ENCODE measurements at places on chromosomes 6 and 20.

- no peak for DNase-seq
These were observed 374.9 kb upstream of the NOX3 start for GRCh38 chr6:155830531-155830930.

DNA sequence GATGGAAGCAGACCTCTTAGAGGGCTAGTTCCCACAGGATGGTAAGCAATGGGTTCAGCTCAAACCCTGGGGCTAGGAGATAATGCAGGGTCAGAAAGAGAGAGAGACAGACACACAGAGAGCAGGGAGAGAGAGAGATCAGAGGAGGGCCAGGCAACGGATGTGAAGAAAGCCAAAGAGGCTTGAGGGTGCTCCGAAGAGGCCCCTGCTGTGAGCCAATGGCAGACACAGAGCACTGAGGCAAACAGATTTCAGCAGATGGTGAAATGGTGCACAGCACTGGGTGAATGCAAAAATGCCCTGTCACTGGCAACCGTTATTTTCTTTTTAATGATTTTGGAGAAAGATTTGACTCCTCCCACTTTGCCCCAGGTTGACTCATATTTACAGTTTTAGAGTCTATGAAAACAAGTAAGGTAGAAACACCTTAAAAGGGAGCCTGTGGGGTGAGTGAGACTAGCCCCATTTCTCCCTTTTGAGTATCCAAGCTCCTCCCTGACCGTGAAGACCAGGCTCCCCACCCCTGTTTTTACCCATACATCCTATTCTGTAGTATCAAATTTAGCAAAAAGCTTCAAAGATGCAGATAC lies 840 bp downstream of the DEFB132 start:
- DNase-seq: no peak

- DNase-seq: no peak
These were observed 189.2 kb downstream of the FOXC1 start for GRCh38 chr6:1798965-1799325.

DNA sequence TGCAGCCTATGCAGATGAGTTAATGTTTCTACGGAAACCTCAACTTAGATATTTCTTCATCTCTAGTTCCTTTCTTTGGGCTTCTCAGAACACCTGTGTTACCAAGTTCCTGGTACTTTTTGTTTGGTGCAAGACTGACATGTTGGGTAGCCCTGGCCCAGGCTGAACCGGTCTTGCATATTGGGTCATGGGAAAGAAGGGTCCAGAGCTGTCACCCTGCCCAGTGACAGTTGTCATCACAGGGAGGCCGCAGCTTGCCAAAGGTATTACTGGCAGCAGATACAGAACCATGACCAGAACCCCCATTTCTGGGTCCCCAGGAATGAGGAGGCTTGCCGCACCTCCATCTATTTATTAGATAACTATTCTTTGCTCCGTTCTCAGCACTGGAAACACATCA lies 40.2 kb downstream of the PDYN start:
- no peak for DNase-seq

DNA sequence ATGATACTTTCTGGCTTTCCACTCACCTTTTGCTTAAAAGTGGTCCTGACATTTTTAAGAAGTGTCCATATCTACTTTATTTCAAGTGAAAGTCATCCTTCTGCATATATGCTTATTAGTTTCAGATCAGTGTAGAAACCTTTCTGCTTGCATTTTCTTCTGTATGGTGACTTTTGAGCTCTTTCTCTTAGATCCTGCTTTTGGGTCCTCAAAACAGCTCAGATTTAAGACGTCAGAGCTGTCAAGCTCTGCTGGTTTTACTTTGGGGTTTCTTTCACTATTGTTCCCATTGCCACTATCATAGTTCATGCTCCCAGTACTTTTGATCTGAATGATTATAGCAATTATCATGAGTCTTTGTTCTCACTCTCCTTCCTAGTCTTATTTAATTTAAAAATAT lies 41.7 kb downstream of the BCKDHB start:
- DNase-seq: no peak
